ENCODE measurements at places on chromosomes 3 and 15.
A peak's percentile ranks its signal among the peaks of the same experiment; 100 is the strongest.

DNA sequence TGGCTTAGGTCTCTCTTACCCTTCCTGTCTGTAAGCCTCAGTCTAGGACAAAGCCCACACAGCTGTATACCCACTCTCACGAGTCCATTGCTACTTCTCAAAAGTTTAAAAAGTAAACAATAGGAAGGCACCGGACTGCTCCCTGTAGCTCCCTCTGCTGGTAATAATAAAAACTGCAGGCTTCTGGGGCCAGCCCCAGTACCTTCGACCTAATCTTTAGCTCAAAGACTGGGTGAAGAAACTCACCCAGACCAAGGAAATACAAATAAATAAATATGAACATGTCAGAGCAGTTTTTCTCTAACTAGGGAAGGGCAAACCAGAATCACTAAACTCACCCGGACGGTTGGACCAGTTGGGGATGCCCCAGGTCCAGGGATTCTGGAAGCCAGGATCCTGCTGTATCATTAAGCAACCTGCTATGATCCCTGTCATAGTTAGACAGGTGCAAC lies 5.0 kb downstream of the FAM219B start:
- DNase-seq: no peak

DNA sequence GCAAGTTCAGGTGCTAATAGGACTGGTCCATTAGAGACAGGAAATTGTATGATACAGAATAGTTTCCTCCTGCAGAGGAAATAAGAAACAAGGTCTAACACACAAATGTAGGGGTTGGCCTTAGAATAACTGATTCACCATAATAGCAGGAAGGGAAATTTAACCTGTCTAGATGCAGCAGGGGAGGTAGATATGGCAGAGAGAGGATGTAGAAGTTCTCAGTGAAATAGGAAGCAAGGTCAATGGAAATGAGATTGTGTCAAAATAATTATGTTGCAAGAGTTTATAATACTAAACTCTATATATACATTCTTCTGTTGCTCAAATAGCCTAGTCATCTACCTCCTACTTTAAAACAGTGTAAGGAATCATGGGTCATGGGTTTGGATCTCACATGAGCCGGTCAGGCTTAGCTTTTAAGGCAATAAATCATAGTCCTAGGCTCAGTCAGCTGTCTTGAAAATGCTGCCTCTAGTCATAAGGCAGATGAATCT lies 17.0 kb downstream of the BCL2A1 start:
- DNase-seq: no peak

GRCh38 chr3:149560001-149560400 lies 85.5 kb downstream of the TM4SF4 start:
- DNase-seq: no peak

- no peak for DNase-seq
Measured at GRCh38 chr3:2544212-2544611, 445.5 kb downstream of the CNTN4 start.

DNA sequence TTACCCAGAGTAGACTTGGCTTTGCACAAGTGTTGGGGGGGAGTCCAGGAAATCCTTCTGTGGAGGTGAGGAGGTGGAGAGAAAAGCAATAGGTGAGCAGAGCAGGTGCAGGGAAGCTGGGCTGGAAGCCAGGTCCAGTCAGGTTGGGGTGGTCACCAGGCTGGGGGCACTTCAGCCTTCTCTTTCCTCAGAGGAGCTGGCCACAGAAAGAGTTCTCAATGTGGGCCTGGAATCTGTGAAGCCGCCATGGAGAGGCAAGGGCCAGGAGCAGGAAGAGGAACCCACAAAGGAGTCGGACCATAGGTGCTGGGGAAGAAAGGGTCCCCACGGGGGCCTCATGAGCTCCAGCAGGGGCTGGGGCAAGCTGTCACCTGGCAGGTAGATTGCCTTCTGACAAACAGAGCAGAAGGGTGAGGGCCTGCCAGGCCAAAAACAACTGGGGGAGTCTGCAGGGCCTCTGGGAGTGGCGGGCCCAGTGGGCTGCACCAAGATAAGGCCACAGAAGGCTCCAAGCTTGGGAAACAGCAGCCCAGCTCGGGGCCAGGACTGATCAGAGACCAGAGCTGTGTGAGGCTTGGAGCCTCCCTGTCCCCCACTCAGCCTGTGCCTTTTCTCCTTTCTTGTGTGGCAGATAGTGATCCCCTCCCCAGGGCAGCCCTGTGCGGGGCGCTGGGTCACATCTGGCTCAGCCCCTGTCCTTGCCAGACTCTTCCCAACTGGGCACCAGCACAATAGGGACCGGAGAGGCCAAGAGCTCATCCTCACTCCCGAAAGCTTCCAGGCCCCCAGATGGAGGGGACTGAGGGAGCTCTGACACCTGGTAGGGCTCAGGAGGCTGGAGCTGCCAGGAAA lies 53.0 kb upstream of the FGD5 start:
- DNase-seq: no peak

GRCh38 chr3:48707157-48707556 lies 9.9 kb downstream of the IP6K2 start:
- DNase-seq: no peak

- DNase-seq: no peak
Measured at GRCh38 chr3:69094467-69095205, 9.9 kb downstream of the ARL6IP5 start.

DNA sequence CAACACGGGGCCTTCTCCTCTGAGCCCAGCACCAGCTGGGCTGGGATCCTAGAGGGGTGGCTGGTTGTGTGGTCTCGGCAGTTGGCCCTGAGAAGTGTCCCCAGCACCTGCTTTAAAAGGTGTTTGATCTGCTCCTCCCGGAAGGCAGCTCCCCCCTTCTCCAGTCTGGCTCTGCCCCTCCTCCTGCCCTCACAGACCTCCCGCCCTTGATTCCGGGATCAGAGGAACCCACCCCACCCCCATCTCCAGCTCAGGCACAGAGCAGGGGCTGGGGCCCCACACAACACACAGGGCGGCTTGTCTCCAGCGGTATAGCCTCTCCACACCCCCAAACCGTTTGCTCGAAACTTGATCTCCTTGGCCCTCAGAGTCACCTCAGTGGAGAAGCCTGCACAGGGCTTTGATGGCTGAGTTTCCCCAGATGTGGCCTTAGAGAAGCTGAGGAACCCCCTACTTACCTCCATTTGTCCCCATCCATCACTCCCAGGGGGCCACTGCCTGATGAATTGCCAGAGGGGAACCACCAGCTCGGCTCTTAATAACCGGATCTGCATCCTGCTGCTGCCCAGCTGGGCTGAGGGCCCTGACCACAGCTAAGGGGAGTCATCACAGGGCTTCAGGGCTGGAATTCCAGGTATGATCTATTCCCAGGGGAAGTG lies 6.4 kb upstream of the STRA6 start:
- no peak for DNase-seq

- DNase-seq: no peak
Measured at GRCh38 chr3:57752307-57752706, 3.8 kb upstream of the SLMAP start.

- DNase-seq: peak; percentile 29
Measured at GRCh38 chr3:46913644-46914043, 36.1 kb downstream of the PTH1R start.

DNA sequence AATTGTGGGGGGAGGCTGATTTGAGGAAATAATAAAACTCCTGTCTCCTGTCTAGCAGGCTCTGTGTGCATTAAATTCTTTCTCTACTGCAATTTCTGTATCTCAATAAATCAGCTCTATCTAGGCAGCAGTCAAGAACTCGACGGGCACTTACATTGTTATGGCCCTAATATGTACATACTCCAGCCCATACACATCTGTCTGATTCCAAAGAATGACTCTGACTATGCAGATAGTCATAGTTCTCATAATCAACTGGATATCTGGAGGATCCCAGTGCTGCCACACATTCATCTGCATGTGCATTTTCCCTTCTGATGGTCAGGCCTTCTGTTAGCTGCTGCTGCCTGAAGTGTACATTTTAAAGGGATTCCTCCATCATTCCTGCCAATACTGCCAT lies 114.6 kb downstream of the GABRB3 start:
- no peak for DNase-seq

GRCh38 chr15:94367726-94368535 lies 136.6 kb downstream of the MCTP2 start:
- DNase-seq: no peak

DNA sequence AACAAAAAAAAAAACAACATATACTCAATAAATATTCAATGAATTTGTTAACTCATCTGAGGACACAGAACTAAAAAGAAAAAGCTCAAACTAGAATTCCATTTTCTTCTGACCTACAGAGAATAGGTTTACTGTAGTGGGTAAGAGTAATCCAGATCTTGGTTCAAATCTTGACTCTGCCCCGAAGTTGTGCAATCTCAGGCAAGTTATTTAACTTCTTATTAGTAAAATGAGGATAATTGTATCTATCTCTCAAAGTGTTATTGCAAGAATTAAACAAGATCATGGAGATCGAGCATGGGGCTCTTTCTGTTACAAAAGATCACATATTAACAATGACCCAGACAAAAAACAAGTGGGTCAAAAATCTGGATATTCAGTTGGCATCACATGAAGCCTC lies 41.1 kb upstream of the OXTR start:
- no peak for DNase-seq

DNA sequence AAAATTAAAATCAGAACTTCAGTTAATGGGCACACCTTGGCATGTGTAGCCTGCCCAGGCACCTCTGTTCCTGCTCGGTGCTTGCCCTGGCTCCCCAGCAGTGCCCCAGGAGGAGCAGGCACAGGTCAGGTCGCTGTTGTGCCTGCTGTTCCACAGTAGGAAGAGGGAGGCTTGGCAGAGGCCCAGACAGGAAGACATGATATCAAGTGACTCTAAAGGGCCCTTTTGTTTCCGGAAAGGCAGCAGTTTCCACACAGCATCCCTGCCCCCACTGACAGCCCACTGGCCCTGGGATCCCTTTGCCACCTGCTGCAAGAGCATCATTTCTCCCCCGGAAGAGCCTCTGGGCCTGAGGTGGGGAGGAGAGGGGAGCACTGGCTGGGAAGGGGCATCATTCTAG lies 40.5 kb upstream of the HES1 start:
- no peak for DNase-seq

DNA sequence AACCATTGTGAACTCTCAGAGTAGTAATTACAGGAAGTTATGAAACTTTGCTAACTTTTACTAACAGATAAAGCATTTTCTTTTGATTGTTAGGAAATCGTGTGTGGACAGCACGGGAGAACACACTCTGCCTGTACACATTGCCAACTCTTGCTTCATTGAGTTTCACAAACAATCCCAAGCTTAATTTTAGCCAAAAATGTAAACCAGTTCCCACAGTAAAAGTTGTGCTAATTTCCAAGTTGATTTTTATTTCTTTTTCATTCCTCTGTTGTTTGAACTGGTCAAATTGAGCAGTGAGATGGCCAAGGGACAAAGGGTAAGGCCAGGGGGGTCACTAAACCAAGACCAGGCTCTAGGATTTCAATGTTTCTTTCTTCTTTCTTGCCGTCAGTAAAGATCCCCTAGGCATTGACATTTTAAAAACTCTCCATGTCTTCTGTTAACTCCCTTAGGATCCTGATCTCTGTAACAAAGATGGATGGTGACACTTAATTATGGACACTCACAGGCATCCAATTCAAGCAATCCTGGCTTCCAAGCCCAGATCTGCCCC lies 414.9 kb downstream of the RBMS3 start:
- DNase-seq: peak; percentile 79

GRCh38 chr15:47987908-47988532 lies 132.8 kb upstream of the SLC24A5 start:
- peak; percentile 42 for DNase-seq

GRCh38 chr15:57436961-57437360 lies 60.7 kb downstream of the CGNL1 start:
- no peak for DNase-seq

- no peak for DNase-seq
Measured at GRCh38 chr3:122515870-122516269, 1.1 kb upstream of the KPNA1 start.

- DNase-seq: no peak
Measured at GRCh38 chr15:65767895-65768294, 24.2 kb downstream of the DENND4A start.

GRCh38 chr3:49512781-49513355 lies 41.4 kb upstream of the BSN start:
- no peak for DNase-seq

GRCh38 chr3:148880681-148881080 lies 15.6 kb downstream of the CPA3 start:
- DNase-seq: no peak

- no peak for DNase-seq
Measured at GRCh38 chr15:39099524-39099923, 481.4 kb upstream of the THBS1 start.

DNA sequence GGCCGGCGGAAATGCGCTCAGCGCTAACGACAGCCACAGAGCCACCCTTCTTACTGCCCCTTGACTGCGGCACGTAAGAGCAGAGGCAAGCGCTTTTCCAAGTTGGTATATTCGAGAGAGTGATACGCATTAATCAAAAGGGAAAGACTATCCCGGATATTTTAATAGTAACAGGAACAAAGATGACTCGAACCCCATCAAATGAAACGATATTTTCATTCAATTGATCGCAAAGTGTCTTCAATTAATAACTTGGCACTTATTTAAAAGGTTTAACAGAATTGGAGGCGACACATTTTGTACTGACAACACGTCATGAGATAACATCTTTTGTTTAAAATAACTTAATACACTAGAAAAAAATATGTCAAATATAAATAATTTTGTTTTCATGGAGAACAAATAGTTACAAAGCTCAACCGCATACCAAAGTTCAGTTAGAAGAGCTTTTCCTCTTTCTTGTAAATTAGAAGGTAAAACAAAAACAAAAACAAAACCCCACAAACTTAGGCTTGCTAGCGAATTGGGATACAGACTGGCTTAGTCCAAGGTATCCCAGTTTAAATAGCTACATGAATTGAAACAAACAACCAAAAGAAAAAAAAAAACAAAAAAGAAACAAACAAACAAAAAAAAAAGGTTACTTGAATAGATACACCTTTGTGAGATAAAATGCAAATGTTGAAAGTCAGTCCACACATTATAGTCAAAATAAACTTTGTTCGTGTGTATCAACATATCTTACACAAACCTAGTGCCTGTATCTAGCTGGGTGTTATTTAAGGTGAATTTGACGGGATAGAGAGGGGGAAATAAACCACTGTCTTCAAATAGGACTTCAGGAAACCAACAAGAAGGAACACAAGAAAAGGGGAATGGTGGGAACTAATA lies 10.2 kb downstream of the SHOX2 start:
- DNase-seq: no peak

DNA sequence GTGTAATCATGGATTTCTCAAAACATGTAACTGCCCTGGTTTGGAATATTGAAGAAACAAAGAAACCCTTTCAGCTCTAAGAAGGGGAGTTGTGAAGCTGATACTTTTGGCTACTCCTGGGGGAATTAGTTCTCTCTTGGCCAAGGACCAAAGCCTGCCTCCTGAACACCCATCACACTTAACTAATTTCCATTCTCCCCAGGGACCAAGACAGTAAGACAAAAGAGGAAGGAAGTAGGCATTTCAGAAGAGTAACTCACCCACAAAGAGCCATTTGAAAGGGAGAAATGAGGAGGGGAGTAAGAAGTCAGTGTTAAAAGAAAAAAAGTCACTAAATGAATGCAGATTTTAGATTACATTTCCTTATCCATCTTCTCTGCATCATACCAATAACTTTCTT lies 328.0 kb upstream of the SOX2 start:
- DNase-seq: no peak

DNA sequence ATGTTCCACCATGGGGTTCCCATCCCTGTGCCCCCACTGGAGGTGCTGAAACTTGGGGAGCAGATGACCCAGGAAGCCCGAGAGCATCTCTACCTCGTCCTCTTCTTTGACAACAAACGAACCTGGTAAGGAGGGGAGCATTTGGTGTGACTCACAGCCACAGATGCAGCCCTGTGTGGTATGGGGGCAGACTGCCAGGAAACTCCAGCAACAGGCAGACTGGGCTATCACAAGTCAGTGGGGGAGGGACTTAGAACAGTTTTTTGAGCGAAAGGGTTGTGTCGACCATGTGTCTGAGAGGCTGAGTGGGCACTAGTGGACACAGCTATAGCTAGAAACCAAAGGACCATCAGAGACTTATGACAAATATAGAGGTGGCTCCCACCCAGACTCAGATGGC lies 3.4 kb upstream of the OGG1 start:
- DNase-seq: peak; percentile 59
